ENCODE measurements at places on chromosomes 11 and 22. TPM values are rescaled to one million over a fixed set of nuclear protein-coding genes. Genes with fewer than 3 reads are reported as not detected.

DNA sequence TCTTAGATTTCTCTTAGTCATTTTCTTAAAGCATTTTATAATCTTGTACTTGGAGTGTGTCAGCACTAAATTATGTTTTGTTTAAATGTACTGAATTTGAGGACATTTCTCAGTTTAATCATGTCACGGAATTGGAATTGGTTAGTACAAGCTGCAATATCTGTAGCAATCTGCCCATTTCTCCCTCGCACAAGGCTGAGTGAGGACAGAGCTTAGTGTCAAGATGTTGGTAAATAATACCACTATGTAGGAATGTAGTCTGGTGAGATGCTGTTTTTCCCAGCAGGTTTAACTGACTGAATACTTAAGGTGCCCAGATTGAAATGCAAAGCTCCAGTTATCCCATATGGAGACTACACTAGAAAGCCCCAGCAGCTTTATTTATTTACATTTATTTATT, 30.6 kb downstream of the SREBF2 start:
- no peak for DNase-seq

GRCh38 chr11:111841370-111842053, 29.9 kb downstream of the ALG9 start:
- peak; percentile 65 for DNase-seq

- DNase-seq = no peak
Observed at GRCh38 chr22:29203488-29204454, 1.9 kb upstream of the EMID1 start.

PKP3 gene
- polyA plus RNA-seq = 4.0 TPM

- no peak for DNase-seq
Observed at GRCh38 chr11:14378171-14378570, 19.2 kb upstream of the RRAS2 start.

KRTAP5-2 gene
- polyA plus RNA-seq = not detected

OR4A16 gene
- not detected for polyA plus RNA-seq

TMPRSS4 gene
- 39.6 TPM for polyA plus RNA-seq

CYTH4 gene
- polyA plus RNA-seq = 4.9 TPM

- DNase-seq = no peak
Observed at GRCh38 chr22:22357024-22357883, 112.7 kb downstream of the VPREB1 start.

CDKN1C gene
- 141 TPM for polyA plus RNA-seq

PRCP gene
- polyA plus RNA-seq = 304 TPM

RBMXL2 gene
- polyA plus RNA-seq = 0.22 TPM

GLB1L2 gene
- polyA plus RNA-seq = 21.0 TPM

- no peak for DNase-seq
Observed at GRCh38 chr11:121801781-121802180, 314.2 kb downstream of the BLID start.

DNA sequence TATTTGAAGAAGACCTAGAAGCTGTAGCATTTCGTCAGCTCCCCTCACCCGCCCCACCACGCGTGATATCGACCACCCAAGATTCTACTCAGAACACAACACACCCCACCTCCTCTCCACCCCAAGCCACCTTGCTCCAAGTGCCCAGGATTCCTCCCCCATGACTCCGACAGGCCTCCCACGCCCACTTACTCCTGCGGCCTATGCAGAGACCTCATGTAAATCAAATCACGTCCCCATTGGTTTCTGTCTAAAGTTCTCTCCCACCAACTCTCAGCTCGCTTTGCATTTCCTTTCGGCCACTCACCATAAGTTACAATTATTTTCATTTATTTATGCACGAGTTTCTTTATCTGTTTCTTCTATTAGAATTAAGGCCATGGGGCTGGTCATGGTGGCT, 11.0 kb downstream of the TMEM151A start:
- DNase-seq = no peak

- DNase-seq = no peak
Observed at GRCh38 chr22:37115032-37115431, 5.5 kb upstream of the TMPRSS6 start.

FOLR1 gene
- 49.6 TPM for polyA plus RNA-seq

- DNase-seq = no peak
Observed at GRCh38 chr11:10784232-10785145, 24.2 kb downstream of the EIF4G2 start.

DNA sequence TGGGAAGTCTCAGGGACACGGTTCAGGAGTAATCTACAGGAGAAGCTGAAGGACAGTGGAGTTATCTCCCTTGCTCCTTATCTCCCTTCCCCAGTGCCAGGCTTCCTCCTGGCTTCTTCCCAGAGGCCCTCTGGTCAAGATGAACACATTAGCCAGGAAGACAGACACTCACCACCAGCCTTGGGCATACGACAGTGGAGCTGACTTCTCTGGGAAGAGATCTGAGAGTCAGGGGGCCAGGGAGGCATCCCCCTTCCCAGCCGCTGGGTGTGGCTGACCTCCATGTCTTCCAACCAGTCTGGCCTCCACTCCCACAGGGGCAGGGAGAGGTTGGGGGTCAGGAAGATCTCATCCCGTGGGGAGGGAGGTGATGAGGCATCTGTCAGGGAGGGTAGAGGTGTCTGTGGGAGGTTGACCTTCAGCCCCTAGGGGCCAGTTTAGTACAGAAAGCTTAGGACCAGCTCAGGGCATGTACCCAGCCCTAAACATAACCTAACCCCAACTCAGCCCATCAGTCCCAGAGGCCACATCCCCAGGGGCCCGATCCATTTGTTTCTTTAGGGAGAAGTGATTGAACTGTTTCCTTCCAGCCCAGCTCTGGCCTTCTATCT, 12.7 kb downstream of the ROBO4 start:
- DNase-seq = no peak

NOX4 gene
- 51.5 TPM for polyA plus RNA-seq

- no peak for DNase-seq
Observed at GRCh38 chr11:19359221-19360000, 118.7 kb upstream of the E2F8 start.

GRCh38 chr11:4808476-4808875, 4.3 kb upstream of the OR52R1 start:
- no peak for DNase-seq

DNA sequence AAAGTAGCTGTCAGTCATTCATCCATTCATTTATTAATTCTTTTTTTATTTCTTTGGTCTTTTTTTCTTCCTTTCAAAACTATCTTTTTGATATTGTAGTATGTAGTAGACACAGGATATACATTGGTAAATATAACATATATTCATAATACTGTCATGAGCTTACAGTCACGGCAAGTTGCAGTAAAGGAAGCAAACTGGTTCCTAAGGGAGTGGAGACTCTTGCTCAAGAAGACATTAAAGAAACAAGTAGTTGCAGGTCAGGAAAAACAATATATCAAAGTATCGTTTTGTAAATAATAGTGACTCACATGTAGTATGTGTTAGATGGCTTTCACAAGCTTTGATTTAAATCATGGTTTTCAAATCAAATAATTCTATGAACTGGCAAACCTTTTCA, 7.5 kb downstream of the OR5AR1 start:
- no peak for DNase-seq

DNA sequence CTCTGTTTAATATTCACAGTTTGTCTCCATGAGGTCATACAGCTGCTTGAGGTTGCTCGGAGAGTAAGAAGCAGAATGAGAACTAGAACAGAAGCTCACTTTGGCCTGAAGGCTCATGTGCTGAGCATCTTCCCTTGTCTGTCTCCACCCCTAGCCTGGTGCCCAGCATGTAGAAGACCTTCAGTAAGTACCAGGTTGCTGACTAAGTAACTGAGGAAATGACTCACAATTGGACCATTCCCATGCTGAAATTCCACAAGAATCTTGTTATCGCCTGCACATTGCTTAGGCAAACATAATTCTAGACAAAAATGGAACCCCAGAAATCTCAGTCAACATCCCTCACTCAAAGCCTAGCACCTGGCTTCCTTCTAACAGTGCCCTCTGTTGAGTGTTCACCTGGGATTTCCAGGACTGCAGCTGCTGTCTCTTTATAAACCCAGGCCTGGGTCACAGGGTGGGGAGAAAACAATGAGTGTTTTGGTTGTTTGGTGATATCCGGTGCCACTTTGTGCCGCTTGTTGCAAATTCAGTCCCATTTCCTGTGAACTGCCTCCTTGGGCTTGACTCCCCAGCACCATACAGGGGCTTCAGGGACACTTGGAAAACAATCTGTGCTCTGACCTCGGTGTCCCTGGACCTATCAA, 406.8 kb downstream of the ETS1 start:
- DNase-seq = no peak

DNA sequence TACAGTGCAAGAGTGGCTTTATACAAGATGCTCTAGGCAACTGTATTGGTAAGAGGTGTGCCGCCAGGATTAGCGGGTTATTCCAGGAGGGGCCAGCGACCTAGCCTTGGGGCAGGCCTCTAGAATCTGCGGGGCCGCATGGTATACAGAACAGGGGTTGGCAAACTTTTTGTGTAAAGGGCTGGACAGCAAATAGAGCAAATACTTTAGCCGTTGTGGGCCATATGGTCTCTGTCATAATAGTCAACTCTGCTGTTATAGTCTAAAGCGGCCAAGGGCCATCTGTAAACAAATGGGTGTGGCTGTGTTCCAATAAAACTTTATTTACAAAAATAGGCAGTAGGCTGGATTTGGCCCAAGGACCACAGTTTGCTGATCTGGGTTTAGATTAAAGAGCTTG, 32.6 kb downstream of the FBLN1 start:
- no peak for DNase-seq

GRCh38 chr22:49820984-49821383, 6.7 kb downstream of the BRD1 start:
- DNase-seq = no peak

DNA sequence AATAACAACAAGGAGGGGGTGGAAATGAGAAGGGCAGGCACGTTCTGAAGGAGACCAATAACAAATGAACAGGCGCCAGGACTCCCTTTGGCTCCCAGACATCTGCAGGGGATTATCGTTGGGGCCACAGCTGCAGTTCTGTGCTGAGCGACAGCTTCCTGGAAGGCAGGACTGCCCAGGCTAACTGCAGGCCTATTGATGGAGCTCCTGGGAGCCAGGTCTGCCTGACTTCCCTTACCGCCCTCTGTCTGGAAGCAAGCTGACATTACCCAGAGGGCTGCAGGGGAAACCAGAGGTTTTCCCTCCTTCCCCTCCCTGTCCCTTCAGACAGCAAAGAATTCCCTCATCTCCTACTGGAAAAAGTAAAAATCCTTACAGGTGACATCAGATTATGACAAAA, 5.0 kb downstream of the DRD2 start:
- no peak for DNase-seq

PRPF19 gene
- polyA plus RNA-seq = 113 TPM

DNA sequence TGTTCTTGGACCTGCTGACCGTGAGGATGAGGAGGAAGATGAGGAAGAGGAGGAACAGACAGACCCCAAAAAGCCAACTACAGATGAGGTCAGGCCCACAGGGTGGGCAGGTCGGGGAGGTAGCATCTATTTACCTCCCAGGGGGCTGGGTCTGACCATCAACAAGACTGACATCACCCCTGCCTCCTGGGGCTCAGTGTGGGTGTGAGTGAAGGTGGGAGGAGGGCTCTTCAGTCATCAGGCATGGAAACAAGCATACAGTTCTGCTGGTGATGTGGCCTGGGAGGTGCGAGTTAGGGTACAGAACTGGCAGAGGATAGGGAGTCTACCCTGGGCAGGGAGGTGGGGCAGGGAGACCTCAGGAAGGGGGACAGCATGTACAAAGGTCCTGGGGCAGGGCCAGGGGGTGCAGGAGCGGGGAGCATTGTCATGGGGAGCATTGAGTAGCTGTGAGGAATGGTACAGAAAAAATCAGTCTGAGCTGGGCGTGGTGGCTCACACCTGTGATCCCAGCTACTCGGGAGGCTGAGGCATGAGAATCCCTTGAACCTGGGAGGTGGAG, 8.9 kb downstream of the PLCB3 start:
- DNase-seq = no peak

DNA sequence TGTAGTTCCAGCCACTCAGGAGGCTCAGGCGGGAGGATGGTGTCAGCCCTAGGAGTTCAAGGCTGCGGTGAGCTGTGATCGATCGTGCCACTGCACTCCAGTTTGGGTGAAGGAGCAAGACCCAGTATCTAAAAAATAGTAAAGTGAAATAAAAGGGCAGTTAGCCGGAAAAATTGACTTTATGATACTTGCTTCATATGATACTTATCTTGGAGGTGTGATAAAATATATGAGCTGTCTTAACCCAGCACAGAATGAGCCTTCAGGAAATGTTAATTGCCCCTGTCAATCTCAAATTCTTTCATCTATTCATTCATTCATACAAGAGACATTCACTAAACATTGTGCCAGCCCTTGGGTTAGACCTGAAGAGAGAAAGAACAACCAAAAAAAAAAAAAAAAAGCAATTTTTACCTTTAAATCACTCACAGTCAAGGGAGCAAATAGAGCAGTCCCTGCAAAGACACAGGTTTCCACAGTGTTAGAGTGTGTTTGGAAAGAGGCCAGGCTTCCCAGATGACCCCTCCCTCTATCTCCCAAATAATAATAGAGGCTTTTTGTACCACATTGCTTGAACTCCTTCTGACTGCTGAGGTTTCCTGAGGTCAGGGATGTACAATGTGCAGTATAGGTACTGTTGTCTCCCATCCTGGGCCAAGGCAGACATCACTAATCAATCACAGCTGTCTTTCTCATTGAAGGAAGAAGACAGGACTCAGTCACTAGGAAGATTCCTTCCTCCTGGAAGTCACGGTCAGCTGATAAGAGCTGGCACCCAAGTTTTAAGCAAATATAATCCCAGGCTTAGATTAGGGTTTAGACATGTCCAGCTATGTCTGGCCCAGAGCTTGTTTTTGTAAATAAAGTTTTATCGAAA, 454.6 kb downstream of the MIAT start:
- no peak for DNase-seq

DNA sequence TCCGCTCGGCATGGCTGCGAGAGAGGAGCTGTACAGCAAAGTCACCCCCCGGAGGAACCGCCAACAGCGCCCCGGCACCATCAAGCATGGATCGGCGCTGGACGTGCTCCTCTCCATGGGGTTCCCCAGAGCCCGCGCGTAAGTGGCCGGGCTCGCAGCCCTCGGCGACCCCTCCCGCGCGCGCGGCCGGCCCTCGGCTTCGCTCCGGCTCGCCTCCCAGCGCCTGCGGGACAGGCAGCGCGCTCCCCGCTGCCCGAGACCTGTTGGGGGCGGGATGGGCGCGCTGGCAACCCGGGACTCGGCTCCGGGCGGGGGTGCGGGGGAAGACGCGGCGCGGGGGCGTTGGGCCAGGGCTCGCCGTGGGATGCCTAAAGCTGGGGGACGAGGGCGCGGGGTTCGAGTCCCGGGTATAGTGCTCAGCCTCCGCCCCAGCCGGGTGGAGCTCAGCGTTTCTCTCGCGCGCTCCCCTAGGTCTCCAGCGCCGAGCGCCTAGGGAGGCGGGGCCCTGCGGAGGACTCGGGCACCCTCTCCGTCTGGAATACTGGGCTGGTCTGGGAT, 630 bp downstream of the UBASH3B start:
- DNase-seq = no peak

FAM180B gene
- polyA plus RNA-seq = 0.47 TPM

GRCh38 chr22:32286290-32286840, 31.2 kb upstream of the SLC5A4 start:
- no peak for DNase-seq

SLC7A4 gene
- 1.7 TPM for polyA plus RNA-seq
